ENCODE measurements at places on chromosomes 12 and 14.
A peak's percentile ranks its signal among the peaks of the same experiment; 100 is the strongest.

GRCh38 chr12:119157978-119158377 lies 20.8 kb upstream of the HSPB8 start:
- DNase-seq = no peak

DNA sequence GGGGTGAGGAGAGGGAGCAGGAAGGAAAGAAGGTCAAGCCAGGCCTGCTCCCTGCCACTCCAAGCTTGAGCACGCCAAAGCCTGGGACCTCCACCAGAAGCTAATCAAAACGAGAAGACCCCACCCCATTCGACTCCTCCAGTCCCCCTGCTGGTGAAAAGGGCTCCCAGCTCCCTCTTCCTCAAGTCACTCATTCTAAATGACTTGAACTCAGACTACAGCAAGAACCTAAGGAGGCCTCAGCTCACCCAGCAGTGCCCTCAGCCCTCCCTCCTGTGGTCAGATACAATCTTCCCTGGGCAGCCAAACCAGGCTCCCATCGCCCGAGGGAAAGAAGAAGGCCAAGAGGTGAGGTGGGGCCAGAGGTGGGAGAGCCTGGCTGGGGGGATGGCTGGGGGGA lies 17.4 kb downstream of the HDAC7 start:
- no peak for DNase-seq

DNA sequence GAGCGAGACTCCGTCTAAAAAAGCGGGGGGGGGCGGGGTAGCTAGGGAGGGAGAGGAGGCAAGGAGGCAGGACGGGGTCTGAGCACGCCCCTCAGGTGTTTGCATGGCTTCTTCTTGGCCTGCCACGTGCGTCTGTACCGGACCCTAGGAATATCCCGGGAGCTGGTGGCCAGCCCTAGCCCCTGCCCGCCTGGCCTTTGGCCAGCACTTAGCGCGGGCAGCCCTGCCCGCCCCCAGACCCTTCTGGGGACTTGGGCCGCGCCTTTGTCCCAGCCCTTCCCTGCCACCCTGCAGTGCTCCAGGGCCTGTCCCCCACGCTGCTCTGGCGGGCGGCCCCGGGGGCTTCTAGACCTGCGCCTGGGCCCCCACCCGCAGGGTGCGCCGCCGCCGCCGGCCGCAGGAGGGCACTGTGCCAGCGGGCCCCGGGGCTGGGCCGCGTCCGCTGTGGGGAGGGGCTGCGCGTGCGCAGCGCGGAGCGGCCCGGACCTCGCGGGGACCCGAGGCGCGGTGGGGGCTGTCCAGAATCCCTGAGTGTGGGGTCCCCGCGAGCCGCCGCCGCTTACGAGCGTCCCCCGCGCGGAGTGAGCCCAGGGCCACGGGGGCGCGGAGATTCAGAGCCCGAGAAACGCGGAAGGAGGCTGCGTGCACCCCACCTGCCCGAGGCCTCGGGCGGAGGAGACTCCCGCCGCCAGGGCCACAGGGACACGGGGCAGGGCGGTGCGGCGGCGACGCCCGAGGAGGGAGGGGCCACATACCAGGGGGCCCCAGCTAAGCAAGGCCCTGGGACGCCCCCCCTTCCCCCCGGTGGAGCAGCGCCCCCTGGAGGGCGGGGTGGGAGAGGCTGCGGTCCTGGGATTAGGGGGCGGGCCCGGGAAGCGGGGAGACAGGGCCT lies 21.0 kb downstream of the SLC25A29 start:
- DNase-seq = peak; percentile 37

DNA sequence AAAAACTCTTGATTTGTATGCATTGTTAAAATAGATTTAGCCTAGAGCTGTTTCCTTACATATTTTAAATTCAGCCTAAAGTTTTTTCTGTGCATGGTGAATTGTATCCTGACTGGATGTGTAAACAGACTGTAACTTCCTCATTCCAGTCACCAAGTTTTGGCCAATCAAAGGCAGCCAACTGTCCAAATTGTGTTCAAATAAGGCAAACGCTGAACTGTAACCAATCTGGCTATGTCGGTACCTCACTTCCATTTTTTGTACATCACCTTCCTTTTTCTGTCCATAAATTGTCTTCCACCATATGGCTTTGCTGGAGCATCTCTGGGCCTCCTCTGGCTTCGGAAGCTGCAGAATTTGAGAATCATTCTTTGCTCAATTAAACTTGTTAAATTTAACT lies 1921.9 kb upstream of the SEL1L start:
- no peak for DNase-seq

- DNase-seq = no peak
These were observed 769 bp upstream of the ZNF740 start for GRCh38 chr12:53179687-53180219.

- peak; percentile 6 for DNase-seq
These were observed 117.1 kb downstream of the SLC25A47 start for GRCh38 chr14:100440207-100440631.

DNA sequence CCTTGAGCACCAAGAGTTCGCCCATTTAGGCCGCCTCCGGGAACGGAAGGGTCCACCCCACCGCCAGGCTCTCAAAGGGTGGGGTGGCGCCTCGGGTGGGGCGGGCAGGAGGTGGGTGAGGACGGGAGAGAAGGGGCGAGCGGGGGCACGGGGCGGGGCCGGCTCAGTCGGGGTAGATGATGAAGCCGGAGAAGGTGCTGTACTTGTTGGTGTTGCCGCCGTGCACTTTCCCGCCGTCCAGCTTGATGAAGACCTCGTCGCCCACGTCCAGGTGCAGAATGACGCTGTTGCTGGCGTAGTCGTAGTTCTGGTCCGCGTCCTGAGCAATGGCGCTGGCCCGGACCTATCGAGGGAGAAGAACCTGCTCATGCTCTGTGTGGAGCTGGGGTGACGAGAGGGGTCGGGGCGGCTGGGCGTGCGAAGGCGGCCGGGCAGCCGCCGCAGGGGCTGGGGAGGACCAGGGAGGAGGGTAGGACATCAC lies 4.1 kb downstream of the C1QL4 start:
- no peak for DNase-seq

DNA sequence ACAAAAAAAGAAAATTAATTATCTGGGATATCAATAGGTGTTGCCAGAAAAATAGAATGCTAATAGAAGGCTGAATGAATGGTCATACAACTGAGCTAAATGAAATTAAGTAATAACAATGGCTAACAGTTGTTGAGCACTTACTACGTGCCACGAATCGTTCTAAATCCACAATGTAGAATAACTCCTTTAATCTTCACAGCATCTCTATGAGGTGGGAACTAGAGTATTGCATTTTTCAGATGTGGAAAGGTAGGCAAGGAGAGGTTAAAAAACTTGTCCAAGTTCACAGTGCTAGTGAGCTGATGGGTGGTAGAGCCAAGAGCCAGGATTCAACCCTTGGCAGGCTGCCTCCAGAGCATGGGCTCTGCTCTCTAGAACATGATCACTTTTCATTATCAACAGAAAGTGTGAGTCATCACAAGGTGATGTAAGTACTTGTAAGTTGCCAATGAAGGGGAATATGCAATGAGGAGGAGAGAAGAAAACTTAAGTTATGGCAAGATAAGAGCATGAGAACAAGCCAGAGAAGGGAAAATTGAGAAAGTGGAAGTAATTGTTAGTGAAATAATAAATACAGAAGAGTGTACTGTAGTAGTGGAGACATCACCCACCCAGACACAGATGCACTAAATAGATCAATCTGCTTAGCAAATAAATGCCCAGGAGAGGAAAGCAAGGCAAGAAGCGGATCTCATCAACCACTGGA lies 122.1 kb downstream of the PRKD1 start:
- DNase-seq = no peak

- no peak for DNase-seq
These were observed 510.6 kb downstream of the RERGL start for GRCh38 chr12:17579205-17580026.

DNA sequence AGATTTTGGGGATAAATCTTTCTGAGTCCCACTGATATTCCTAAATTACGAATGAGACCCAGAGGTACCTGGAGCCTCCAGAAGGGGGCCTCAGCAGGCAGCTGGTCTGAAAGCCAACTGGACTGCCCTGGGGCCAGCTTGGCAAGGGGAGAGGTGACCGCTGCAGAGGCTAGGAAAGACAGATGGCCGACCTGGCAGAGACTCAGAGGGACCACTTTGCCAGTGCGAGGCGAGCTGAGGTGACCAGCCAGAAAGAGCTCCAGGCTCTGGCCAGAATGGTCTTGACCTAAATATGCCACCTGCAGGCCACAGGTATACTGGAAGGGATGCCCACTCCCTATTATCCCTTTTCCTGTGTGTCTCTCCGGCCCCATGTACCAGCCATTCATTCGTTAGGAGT lies 256.8 kb upstream of the GARIN6 start:
- no peak for DNase-seq

- DNase-seq = no peak
These were observed 29.3 kb downstream of the ETV6 start for GRCh38 chr12:11678781-11679180.

DNA sequence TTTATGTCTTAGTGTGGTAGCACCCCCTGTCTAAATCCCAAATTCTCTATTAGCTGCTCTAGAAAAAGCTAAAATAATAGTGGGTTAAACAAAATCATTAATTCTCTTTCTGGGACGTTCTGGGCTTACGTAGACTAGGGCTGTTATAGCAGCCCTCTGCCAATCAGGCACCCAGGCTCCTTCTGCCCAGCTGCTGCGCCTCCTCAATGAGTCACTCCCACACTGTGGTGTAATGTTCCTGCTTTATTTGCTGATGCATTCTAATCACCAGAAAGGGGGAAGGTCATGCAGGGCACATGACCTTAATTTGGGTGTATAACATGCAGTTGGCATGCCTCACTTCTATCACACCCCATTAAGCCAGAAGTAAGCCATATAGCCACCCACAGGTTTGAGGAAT lies 294.5 kb downstream of the GALC start:
- DNase-seq = no peak

DNA sequence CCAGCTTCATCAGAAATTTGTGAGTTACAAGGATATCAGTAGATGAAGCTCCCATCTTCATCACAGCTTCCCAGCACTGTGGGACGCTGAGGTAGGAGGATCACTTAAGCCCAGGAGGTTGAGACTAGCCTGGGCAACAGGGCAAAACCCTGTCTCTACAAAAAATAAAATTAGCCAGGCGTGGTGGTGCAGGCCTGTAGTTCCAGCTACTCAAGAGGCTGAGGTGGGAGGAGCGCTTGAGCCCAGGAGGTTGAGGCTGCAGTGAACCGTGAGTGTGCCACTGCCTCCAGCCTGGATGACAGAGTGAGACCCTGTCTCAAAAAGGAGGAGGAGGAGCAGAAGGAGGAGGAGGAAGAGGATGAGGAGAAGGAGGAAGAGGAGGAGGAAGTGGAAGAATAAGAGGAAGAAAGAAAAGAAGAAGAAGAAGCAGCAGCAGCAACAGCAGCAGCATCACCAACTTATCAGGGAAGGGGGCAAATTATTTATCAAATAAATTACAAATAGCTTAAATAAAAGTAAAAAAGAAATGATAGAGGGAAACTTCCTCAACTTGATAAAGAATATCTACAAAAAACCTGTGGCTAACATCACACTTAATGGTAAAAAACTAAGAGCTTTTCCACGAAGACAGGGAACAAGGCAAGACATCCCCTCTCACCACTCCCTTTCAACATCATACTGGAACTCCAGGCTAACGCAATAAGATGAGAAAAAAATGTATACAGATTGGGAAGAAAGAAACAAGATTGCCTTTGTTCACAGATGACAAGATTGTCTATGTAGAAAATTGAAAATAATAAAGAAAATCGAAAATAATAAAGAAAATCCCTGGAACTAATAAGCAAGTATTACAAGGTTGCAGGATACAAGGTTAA lies 69.6 kb downstream of the NINJ2 start:
- DNase-seq = no peak

- no peak for DNase-seq
These were observed 69.0 kb downstream of the WSCD2 start for GRCh38 chr12:108198043-108198442.

DNA sequence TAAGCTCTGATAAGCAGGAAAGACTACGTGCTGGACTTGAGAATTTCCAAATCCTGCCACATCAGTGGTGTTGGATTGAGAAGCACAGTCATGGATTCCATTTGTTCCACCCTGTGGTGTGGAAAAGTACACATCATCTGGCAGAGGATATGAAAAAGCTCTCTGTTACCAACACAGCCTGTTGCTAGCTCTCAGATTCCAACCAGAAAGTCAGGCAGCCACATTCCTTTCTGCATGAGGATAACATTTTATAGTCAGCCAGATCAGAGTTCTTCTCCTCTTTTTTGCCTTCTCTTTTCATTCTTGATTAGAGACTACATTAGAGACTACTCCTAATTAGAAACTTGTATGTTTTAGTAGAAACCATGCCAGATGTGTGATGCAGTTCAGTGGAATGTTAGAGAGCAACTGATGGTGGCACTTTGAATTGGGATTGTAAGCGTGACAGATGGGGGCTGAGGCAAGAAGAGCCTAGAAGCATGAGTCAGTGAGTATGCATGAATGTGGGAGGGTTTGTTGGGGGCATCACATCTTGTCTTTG lies 61.2 kb upstream of the STXBP6 start:
- no peak for DNase-seq

Data from activated CD8-positive, alpha-beta memory T cell treated with anti-CD3 and anti-CD28 coated beads for 4 hours (primary cell).